CD4-positive, alpha-beta T cell treated with Interleukin-4 for 1 hour (primary cell): ENCODE measurements at places on chromosomes 16 and 17.

DNA sequence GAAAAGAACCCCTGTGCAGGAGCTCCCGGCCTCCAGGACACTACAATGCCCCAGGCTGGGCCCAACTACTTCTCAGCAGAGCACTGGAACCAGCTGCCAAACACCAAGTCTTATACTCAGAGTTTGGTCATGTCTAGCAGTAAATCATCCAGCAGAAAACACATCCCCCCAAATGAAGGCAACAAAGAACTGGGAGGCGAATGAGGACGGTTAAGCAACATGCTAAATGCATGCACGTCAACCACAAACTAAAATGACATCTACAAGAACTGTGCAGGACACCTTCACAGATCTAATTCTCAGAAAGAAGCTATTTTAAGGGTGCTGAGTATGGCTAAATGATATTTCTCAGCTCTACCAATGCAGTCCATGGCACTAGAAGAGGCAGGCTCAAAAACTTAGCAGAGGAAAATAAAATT is 7.6 kb upstream of the IRX5 start:
- DNase-seq: no peak

GRCh38 chr17:67471118-67471517 is 94.0 kb downstream of the PITPNC1 start:
- DNase-seq: no peak

DNA sequence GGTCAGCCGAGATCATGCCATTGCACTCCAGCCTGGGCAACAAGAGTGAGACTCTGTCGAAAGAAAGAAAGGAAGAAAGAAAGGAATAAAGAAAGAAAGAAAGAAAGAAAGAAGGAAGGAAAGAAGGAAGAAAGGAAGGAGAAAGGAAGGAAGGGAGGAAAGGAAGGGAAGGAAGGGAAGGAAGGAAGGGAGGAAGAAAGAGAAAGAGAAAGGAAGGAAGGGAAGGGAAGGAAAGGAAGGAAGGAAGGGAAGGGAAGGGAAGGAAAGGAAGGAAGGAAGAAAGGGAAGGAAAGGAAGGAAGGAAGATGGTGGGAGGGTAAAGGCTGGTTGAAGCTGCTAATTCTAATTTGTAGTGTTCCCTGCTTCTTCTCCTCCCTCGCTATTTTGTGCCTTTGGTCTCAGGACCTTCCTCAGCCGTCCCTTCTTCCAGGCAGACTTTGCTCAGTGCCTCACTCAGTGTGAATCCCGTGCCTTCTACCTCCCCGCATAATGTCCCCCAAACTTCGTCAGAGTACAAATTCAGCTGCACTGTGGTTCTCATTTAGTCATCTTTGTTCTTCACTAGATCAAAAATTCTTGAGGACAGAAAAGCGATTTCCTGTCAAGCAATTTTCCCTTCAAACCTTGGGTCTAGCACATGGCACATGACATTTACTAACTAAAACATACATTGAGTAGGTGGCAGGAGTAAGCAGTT is 31.1 kb upstream of the PAFAH1B1 start:
- no peak for DNase-seq

GRCh38 chr16:31064882-31065461 is 9.1 kb downstream of the ZNF668 start:
- no peak for DNase-seq

DNA sequence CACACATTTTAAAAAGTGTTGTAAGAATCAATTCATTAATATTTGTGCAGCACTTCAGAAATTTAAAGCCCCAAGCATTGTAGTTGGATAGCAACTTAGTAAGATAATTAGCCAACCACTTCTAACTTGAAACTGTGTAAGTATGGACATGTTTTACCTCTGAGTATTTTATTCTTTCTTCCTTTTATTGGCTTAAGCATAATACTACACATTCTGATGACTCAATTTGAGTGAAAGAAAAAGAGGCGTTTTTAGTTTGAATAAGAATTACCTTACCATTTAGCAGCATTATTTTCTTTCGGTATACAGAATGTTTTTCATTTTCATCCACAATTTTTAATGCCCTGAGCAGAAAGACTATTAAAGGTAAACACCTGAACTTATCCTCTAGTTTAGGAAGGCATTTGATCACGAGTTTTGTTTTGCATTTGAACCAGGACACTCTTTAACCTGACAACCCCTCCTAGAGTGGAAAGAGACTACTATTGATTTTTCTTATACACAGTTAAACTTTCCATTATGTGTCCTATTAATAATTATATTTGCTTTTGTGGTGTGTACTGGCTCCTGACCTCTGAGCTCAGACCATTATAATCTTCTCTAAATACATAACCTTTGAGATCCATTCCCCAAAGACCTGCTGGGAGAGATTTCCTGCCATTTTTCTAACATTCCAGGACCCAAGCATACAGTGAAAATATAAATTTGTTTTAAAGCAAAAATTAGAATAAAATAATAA is 9.2 kb downstream of the NACA2 start:
- no peak for DNase-seq

DNA sequence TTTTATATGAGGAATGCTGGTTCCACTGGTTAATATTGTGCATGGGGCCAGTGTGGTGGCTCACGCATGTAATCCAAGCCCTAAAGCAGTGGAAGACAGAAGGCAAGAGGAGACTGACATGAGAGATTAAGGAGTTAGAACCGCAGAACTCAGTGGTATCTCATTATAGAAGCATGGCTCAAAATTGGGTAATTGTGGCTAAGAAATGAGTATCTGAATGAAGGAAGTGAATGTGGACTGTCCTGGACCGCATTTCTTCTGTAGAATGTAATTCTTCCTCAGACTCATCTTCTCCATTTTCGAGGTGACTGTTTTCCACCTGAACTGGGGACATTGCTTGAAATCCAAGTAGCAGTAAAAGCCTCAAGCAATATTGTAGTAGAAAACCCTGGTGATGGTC is 42.6 kb upstream of the CDR2 start:
- DNase-seq: no peak

DNA sequence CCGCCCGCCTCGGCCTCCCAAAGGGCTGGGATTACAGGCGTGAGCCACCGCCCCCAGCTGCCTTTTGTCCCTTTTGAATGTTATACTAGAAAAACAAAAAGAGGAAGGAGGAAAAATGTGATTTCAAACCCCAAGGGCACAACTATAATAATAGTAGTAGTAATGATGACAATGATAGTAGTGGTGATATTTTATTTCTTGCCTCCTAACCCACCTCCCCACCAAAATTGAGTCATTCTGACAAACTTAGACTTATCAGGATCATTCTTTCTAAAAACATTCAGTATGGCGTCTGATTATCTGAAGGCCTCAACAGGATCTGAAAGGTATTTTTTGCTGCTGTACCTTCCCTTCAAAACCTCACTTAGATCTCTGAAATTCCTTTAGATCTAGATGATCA is 13.6 kb downstream of the GPATCH8 start:
- no peak for DNase-seq
